Immature natural killer cell (primary cell): ENCODE measurements at places on chromosomes 11 and 22.

- no peak for DNase-seq
Measured at GRCh38 chr11:4466131-4466870, 16.1 kb upstream of the OR52K1 start.

DNA sequence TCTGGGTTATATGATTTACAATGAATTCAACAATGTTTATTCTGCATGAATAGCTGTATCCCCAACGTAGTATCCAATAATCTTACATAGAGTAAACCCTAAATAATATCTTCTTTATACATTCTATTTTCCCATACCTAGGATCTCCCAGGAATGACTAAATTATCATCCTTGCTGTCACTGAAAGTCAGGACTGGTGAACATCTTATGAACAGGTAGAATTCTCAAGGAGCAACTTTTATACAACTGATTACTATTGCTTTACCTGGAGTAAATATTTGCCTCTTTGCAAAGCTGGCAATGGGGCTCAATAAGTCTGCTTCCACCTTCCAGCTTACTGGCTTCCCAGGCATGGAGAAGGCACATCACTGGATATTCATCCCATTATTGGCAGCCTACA, at the start of gene OR51B6:
OR51B6 (plus strand) TSS at position 301 of the 400 bp plus-strand sequence; CDS start at position 301, 0 bp downstream.
- no peak for DNase-seq

DNA sequence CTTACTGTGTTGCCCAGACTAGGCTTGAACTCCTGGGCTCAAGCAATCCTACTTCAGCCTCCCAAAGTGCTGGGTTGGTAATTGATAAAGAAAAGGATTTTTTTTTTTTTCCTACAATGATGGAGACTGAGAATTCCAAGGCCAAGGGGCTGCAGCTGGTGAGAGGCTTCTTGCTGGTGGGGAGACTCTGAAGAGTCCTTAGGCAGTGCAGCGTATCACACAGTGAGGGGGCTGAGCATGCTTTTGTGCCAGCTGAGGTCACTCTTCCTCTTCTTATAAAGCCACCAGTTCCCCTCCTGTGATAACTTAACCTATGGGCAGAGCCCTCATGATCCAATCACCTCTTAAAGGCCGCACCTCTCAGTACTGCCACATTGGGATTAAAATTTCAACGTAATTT, 28.2 kb upstream of the CCDC81 start:
- no peak for DNase-seq

GRCh38 chr22:44037519-44038375, 13.6 kb downstream of the PARVB start:
- DNase-seq: no peak

GRCh38 chr11:73710964-73711363, 49.9 kb downstream of the RAB6A start:
- no peak for DNase-seq

- DNase-seq: no peak
Measured at GRCh38 chr22:29142116-29142515, 63.6 kb upstream of the EMID1 start.

GRCh38 chr22:50439314-50439870, 35.4 kb downstream of the SBF1 start:
- no peak for DNase-seq
